ENCODE measurements at places on chromosomes 5 and 9.

- DNase-seq: no peak
Observed at GRCh38 chr5:145471026-145471425, 364.1 kb downstream of the PRELID2 start.

GRCh38 chr5:112784726-112785125 is 47.0 kb downstream of the APC start:
- DNase-seq: no peak

DNA sequence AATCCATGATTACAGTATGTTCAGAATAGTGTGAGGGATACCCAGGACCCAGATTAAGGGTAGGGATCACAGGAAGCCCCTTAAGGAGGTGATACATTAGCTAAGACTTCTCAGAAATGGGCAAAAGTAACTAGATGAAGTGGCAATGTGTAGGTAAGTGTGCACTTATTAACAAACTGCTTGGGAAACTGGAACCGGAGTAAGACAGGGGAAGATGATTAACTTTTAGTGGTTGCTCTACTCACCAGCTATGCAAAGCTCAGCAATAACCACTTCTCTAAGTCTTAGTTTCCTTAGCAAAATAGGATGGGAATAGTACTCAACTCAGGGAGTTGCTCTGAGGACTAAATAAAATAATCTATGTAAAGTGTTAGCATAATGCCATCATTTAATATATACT is 182.2 kb downstream of the MCTP1 start:
- DNase-seq: no peak

DNA sequence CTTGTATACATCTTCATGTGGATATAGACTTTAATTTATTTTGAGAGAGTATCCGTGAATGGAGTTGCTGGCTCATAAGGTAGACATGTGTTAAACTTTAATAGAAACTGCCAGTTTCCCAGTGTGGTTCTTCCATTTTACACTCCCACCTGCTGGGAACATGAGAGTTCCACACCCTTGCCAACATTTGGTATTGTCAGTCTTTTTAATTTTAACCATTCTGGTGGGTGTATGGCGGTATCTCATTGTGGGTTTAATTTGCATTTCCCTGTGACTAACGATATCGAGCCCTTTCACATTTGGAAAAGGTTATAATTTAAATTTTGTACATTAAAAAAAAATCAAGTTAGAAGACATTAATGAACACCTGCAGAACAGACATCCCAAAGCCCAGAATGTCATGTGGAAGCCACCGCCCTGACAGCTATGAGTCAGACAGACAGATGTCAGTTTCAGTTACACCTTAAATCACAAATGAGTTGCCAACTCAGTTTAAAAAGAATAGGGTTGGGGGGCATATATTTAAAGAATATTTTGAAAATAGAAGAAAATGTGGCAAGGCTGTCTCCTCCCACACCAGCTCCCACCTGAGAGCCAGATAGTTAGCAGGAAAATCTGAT is 36.9 kb downstream of the ANKRD33B start:
- DNase-seq: no peak

DNA sequence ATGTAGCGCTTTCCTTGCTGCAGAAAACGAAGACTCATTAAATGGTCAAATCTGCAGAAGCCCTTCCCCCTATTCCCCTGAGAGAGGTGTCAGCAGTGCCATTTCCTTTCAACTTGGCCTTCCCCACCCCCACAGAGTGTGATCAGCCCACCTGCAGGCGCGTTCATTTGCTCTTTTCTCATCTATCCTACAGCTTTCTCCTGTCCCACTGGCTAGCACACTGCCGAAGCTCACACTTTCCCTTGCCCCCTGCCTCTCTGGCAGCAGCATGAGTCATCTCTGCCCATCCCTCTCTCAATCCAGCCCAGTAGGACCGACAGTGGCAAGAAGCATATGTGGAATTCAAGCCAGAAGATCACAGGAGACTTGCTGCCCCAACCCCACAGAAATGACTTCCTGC is 213.8 kb downstream of the FAM114A2 start:
- DNase-seq: no peak

GRCh38 chr9:101201630-101202029 is 173.1 kb downstream of the PLPPR1 start:
- DNase-seq: no peak

DNA sequence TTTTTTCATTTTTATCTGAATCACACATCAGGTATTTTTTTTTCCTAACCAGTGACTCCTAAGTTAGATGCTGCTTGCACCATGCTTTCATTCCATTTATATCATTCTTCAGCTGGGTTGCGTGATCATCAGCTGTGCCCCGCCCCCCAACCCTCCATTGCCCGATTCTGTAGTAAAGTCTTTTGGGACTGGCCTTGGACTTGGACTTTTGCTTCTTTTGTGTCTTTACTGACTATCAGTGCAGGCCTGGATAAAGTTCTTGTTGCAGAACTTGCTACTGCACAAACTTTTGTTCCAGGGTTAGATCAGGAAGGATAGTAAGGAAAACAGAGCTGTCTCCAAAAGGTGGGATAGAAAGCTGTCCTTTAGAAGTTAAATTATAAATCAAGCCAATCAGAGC is 38.5 kb downstream of the SLC22A5 start:
- no peak for DNase-seq

GRCh38 chr9:113290052-113290607 is 13.0 kb downstream of the RNF183 start:
- DNase-seq: no peak

- no peak for DNase-seq
Observed at GRCh38 chr5:393846-394275, 49.1 kb upstream of the EXOC3 start.

GRCh38 chr9:113790093-113790492 is 86.0 kb upstream of the ZNF618 start:
- DNase-seq: no peak

DNA sequence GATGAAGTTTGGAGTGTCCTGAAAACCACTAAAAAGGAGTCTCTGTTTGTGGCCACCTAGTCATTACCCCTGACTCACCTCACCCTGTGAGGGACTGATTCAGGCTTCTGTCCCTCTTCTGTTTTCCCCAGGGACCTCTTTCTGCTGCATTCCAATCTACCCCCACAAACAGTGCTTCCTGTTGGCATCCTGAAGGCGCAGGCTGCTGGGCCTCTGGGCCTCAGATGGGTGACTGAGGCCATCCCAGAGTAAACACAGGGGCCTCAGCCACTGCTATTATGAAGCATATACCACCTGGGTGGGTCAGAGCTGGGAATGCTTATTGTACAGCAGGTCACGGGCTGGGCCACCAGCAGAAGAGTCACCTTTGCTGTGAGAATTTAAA is 20.0 kb downstream of the MORN5 start:
- no peak for DNase-seq

DNA sequence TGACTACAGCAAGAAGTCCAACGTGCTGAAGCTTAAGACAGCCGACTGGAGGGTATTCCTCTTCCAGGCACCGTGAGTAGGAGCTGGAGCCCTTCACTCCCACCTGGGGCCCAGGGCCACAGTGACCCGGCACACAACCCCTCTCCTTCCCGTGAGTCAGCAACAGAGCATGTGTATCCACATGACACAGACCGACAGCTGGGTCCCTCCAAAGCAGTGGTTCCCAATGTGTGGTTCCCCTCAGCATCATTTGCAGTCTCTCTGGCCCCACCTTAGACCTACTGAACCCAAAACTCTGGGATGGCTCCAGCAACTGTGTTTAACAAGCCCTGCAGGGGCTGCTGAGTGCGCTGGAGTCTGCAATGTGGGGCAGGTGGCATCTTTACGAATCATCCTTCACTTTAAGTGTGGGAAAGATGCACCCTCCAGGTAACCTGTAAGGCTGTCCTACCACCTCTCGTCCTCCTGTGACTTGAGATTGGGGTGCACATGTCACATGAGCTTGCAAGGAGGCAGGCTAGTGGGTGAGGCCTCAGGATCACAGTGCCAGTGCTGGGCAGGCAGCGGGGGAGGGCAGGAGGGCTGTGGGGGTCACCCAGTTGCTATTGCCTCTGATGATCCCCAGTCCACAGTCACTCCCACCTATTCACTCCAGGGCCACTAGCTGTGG is 42.2 kb downstream of the PSD2 start:
- DNase-seq: no peak

- no peak for DNase-seq
Observed at GRCh38 chr9:81174023-81174422, 515.3 kb downstream of the TLE1 start.

GRCh38 chr9:123511326-123512277 is 155.6 kb downstream of the CRB2 start:
- no peak for DNase-seq

- no peak for DNase-seq
Observed at GRCh38 chr5:172973931-172974330, 9.6 kb upstream of the ATP6V0E1 start.

DNA sequence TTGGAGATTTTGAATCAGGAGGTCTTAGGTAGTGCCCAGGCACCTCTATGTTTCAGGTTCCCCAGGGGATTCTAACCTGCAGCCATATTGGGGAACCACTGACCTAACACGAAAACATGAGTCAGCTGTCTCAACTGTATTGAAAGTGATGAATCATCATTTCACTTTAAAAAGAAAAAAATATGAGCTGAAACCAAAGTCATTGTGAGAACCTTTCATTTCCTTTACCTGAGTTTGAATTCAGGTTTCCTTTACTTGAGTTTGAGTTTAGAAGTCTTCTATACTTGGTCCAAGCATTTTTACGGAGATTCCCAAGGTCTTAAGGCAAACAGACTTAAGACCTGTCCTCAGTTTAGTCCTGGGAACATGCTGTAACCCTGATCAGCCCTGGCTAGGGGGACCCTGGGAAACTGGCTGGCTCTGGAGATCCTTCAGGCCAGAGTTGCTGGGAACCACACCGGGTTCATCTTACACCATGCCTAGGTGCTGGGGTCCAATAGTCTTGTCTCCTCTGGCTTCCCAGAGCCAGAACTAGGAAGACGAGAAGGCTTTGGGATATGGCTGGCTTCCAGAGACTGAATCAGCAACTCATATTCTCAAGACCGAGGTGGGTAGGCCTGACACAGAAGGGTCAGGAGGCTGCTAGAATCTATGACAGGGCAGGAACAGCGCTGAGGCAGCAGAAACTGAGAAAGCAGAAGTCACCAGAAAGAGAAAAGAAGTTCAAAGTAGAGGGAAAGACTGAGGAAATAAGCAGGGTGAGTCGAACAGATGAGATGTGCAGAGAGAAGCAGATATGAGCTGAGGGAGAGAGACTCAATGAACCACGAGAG is 16.4 kb upstream of the PDCD1LG2 start:
- DNase-seq: no peak

GRCh38 chr5:41517909-41518308 is 7.5 kb upstream of the PLCXD3 start:
- DNase-seq: no peak

GRCh38 chr9:83432877-83433550 is 105.2 kb downstream of the FRMD3 start:
- DNase-seq: no peak

- no peak for DNase-seq
Observed at GRCh38 chr5:179795049-179795862, 1.5 kb downstream of the LTC4S start.

GRCh38 chr9:137454145-137454596 is 5.0 kb downstream of the NSMF start:
- no peak for DNase-seq

- no peak for DNase-seq
Observed at GRCh38 chr5:175162036-175162435, 281.9 kb downstream of the DRD1 start.

- DNase-seq: no peak
Observed at GRCh38 chr5:71836559-71837112, 117.6 kb downstream of the CARTPT start.

DNA sequence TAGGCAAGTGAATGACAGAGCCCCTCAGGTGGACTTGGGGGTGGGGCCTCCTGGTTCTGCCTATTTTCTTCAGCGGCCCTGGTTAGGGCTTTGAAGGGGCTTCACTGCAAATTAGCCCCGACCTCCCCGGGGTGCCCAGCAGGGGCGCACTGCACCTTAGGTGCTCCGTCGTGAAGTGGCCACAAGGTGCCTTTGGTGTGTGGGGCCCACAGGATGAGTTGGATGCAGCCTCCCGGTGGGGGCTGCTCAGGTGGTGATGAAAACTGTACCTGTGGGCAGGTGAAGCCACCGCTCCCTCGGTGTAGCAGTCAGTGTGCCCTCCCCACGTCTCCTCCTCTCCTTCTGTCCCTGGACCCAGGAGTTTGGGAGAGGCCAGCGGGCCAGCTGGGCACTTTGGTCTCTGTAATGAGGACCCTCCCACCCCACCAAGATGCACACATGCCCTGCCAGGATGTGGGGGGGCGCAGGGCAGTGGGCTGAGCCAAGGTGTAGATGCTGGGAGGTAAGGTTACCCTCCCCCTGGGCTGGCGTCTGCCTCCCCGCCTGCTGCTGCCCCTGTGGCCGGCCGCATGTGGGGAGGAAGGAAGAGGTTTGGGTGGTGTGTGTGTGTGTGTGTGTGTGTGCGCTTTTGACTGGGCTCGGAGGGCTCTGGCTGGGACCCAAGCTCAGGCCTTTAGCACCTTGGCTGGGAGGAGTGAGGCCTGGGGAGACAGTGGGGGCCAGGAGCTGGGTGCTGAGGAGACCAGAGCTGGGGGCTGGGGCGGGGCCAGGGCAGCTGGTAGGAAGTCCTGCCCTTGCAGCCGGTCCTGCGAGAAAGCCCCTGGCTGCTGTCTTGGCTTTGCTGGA is 55.6 kb downstream of the RXRA start:
- DNase-seq: no peak

GRCh38 chr9:90020276-90020871 is 415.6 kb downstream of the GADD45G start:
- DNase-seq: no peak

- DNase-seq: no peak
Observed at GRCh38 chr9:98429613-98430012, 174.2 kb upstream of the TBC1D2 start.

GRCh38 chr5:139675825-139676224 is 27.7 kb downstream of the CXXC5 start:
- no peak for DNase-seq

GRCh38 chr5:72605632-72606031 is 98.4 kb upstream of the ZNF366 start:
- DNase-seq: no peak

DNA sequence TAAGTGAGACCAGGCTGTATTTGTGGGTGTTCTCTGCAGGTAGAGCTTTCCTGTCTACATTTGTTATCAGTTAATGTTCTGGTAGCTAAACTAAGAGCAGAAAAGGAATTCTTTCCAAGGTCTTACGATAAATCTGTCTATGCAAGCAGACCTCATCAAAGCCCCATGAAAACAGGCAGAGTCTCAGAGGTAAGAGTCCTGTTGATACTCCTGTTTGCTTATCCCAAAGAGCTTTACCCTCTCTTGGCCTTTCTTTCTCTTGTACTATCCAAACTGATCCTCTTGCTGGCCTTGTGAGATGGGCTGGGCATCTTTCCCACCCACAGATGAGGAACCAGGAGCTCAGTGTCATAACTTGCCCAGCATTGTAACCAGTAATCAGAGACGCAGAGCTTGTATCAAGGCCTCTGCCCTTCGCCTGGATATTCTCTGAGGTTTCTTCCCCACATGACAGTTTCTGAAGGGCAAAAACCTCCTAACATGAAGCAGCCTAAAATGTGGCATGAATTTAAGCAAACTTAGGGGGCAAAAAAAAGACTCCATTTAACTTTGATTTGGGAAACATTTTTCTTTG is 33.5 kb downstream of the PRKACG start:
- no peak for DNase-seq

- DNase-seq: no peak
Observed at GRCh38 chr9:136171801-136172411, 33.0 kb downstream of the LHX3 start.

All from activated T-helper 1 cell treated with anti-CD3 and anti-CD28 coated beads, Interleukin-2, amount 50 U/mL, for 16 hours (primary cell).